Kidney (tissue), 22 donors: ENCODE measurements at places on chromosomes 5 and 9. TPM values are rescaled to one million over a fixed set of nuclear protein-coding genes. Genes with fewer than 3 reads are reported as not detected.
A peak's percentile ranks its signal among the peaks of the same experiment; 100 is the strongest.

IL33 gene
- total RNA-seq = 22.7 TPM

DNA sequence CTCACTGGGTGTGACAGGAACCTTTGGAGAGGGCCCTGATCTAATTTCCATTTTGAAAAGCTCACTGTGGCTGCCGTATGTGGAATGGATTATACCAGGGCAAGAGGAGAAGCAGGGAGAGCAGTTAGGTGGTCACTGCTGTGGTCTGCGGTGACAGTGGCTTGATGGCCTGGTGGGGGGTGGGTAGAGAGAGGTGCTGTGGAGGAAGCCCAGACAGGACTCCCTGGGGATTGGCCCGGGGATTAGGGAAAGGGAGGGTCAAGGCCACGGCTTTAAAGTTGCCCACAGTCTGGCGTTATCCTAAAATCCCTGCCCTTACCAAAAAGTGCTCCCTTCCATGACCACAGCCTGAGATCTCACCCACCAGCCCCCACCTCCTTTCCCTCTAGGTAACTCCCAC, 4.7 kb downstream of the B4GALT7 start:
- DNase-seq = no peak

MOB3B gene
- total RNA-seq = 22.5 TPM

PAPPA gene
- total RNA-seq = 10.2 TPM

DNA sequence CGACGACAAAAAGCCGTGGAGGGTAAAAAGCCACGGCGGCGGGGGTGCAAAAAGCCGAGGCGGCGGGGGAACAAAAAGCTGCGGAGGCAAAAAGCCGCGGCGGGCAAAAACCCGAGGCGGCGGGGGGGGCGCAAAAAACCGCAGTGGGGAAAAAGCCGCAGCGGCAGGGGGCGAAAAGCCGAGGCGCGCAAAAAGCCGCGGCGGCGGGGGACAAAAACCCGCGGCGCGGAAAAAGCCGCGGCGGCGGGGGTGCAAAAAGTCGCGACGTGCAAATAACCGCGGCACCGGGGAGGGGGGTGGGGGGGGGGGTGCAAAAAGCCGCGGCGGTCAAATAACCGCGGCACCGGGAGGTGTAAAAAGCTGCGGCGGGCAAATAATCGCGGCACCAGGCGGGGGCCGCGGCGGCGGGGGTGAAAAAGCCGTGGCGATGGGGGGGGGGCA, 511.5 kb downstream of the FOXD4L5 start:
- no peak for DNase-seq

DNA sequence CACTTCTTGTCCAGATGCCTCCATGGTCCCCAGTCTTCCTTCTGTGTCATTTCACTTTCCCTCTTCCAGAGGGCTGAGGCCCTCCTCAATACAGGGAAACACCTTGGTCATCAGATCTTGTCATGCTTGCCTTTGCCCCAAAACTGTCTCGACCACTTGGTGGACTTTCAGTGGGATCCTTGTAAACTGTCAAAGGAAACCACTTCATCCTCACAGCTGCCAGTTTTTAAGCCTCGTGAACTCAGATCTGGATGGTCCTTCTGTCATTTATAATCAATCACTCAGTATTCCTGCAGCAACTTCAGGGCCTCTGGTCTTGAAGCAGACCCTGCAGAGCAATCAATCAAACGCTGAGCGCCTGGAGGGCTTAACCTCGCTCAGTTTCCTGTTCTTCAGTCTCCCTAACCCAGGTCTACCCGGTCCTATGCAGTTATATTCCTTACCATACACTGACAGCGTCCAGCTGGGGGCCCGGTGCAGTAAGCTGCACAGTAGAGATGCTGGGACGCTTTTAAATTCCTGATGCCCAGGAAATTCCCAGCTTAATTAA, 74.6 kb downstream of the GOLPH3 start:
- peak; percentile 29 for DNase-seq

DNA sequence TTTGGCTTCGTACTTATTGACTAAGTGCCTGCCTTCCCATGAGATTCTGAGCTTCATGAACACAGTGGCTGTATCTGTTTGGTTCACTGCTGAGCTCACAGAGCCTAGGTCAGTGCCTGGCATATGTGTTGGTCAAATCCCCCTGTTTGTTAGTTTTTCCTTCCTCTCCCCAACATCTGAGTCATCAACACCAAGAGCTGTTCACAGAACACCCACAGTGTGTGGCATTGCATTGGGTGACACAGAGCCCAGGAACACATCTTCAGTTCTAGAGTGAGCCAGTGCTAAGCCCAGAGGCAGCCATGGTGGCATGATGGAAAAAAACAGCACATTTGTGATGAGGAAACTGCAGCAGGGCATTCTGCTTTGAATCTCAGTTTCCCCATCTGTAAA, 294.6 kb downstream of the SEC61B start:
- DNase-seq = no peak

MEGF10 gene
- 0.25 TPM for total RNA-seq

IFNA1 gene
- not detected for total RNA-seq

WWC1 gene
- 174 TPM for total RNA-seq

DNA sequence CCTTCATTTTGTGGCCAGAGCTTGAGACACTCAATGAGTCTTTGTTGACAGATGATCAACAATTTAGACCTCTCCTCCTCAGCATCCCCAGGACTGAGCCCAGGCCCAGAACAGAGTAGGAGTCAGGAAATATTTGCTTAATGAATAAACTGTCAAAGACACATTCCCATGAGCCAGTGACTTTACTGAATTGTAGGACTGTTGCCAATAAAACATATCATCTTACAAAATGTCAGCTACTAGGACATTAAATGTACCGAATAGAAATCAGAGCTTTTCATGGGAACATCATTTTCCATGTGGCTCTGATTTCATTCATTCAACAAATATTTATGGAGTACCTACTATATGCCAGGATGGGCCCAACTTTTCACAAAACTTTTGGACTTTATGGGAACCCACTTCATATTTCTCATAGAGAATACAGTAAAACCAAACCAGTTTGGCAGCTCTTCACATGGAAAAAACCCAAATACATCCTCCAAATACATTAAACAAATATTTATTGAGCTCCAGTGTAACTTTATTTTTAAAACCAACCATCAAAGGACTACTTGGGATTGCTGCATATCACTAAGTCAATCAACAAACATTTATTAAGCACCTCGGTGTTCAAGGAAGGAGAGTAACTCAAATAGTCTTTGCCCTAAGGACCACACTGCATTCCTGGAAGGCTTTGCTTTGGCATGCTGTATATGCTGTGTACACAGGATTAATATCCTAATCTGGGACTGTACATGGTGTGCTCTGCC, 11.4 kb downstream of the VDAC1 start:
- DNase-seq = no peak

DNA sequence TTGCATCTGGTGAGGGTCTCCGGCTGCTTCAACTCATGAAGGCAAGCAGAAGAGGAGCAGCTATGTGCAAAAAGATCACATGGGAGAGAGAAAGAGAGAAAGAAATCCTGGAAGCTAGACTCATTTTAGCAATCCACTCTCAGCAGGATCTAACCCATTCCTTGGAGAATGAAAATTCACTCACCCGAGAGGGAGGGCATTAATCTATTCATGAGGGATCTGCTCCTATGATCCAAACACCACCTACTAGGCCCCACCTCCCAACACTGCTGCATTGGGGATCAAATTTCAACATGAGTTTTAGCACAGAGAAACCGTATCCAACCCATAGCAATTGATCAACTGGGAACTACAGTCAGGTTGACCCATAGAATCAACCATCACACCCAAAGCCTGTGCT, 98.1 kb upstream of the SV2C start:
- DNase-seq = no peak

FSTL4 gene
- 0.09 TPM for total RNA-seq

GRCh38 chr9:109857336-109857735, 77.3 kb downstream of the PALM2AKAP2 start:
- DNase-seq = no peak

IL5 gene
- not detected for total RNA-seq

GRCh38 chr9:20640331-20641187, 18.3 kb upstream of the MLLT3 start:
- no peak for DNase-seq

GRCh38 chr5:152456815-152457443, 51.9 kb upstream of the NMUR2 start:
- no peak for DNase-seq

DNA sequence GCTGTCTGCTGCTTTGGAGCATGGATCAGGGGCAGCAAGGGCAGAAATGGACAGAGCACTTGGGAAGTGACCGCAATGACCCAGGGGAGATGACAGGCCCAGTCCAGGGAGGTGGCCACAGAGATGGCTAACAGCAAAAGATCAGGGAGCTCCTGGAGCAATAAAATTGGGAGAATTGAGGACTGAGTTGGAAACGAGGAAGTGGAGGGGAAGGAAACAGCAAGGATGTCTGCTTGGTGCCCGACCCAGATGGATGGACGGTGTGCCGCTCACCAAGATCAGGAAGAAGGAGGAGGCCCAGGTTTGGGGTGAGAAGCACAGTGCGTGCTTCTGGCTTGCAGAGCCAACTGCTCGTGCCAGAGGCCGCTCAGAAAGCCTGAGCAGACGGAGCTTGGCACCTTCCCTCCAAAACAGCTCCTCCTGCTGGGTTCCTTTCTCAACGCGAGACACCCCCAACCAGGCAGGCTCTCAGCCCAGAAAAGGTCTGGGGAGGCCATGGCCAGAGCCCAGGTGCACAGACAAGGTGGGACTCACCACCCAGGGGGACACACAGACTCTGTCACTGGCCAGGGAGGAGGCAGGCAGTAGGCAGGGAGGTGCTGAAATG, 1.7 kb upstream of the SLC34A1 start:
- DNase-seq = no peak

DNA sequence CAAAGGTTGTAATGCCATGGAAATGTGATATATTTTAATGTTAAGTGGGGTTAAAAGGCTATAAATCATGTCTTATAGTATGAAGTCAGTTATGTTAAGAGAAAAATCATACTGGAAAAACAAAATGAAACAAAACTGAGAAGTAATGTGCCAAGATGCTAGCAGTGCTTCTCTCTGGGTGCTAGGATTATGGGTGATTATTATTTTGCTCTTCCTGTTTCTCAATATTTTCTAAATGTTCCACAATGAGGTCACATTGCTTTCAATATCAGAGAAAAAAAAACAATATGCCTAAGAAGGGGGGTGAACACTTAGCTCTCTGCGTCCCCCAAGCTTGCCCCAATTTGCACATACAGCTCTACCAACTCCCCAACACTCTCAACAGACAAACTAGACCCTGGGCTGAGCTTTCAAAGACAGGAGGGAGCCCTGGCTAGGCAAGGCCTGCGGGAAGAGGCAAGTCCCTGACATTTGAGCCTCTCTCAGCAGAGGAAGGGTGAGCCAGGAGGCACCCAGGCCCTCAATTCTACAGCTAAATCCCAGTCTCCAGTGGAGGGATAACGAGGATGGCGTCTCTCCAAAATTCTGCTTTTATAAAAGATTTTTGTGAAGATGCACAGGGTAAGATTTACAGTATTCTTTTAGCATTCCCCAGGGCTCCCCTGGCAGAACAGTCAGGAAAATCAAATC, 24.4 kb downstream of the WHRN start:
- DNase-seq = no peak

DNA sequence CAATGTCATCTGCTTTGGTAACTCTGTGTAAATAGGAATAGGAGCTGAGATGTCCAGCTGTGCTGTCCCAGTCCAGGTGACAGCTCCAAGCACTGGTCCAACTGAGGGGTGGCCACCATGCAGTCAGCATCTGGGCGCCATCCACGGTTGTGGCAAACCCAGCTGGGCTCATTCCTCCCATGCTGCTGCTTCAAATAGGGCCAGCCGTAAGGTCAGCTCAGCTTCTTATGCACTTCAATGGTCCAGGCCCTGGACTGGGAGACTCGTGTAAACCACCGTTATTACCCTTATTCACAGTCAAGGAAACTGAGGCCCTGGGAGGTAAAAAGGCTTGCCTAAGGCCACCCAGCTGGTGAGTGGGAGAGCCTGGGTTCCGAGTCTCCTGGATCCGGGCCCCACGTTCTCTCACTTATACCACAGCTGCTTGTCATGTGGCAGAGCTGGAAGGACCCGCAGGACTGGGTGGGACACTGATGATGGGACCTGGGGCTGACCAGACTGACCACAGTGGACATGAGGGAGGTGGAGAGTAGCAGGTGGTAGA, 38.7 kb upstream of the ANGPTL2 start:
- DNase-seq = peak; percentile 58

SPEF2 gene
- 19.1 TPM for total RNA-seq

DNA sequence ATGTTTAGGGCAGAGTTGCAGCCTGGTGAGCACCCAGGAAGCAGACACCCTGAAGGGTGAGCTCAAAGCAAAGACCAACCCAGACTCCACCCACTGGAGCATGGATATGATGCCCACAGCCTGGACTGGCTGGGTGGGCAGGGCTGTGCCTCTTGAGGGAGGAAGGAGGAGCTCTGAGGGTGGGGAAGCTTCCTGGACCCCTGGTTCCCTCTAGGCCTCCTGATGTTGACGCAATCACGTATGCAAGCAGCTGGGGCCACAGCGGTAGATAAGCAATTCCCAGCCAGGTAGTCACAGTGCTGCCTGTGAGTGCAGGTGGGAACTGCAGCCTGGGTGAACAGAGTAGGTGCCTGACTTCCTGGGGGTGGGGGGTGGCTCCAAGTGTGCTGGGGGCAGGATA, 271.5 kb downstream of the CDK5RAP2 start:
- DNase-seq = no peak

GRCh38 chr9:105846825-105847224, 152.5 kb downstream of the TMEM38B start:
- DNase-seq = no peak

BTNL3 gene
- total RNA-seq = not detected

DNA sequence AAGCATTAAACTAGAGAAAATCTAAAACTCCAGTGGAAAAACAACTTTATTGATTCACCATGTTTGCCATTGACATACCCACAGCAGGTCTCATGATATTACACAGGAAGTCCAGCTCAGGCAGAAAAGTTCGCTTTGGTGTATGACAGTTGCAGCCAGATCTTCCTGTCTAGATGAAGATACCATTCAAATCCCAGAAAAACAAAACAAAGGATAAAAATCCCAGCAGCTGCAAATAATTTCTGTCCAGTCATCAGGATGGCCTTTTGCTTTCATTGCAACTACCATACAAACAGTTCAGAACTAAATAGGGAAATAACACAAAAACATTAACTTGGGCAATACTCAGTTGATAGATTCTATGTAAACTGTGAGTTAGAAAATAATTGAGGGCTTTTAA, 136.0 kb upstream of the NREP start:
- no peak for DNase-seq

FGF18 gene
- total RNA-seq = 1.8 TPM

RNF224 gene
- total RNA-seq = 0.85 TPM

- DNase-seq = no peak
Measured at GRCh38 chr9:128429513-128430086, 8.9 kb downstream of the CERCAM start.
